ENCODE measurements at places on chromosomes 16 and 17.

DNA sequence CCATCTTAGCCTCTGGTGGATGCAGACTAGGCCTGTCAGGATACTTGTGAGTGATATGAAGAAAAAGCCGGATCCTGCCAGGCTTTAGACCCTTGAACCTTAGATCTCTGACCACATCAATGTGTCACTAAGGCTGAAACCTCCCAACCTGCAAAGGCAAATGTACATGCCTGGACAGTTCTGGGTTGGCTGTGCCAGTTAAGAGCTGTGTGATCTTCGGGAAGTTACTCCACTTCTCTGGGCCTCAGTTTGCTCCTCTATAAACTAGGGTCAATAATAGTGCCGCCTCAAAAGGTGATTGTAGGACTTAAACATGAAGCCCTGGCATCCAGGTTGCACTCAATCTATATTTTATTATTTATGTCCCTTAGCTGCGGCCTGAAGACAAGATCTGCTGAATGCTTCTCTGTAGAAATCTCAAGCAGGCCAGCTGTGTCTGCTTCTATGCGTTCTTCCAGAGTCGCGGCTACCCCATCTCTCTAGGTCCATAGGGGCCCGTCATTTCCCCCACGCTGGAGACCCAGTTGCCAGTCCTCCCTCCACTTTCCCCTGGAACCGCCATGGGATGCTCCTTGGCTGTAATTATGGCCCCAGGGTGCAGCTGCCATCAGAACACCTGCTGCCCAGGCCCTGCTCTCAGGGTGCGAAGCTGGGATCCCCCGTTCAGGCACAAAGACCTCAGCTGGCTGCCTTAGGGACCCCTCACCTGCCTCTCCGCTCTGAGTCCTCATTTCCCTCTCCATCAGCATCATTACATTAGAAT lies 50.2 kb downstream of the AKAP1 start:
- DNase-seq, result no peak

- DNase-seq, result no peak
Measured at GRCh38 chr17:63998721-63999679, 849 bp downstream of the PRR29 start.

DNA sequence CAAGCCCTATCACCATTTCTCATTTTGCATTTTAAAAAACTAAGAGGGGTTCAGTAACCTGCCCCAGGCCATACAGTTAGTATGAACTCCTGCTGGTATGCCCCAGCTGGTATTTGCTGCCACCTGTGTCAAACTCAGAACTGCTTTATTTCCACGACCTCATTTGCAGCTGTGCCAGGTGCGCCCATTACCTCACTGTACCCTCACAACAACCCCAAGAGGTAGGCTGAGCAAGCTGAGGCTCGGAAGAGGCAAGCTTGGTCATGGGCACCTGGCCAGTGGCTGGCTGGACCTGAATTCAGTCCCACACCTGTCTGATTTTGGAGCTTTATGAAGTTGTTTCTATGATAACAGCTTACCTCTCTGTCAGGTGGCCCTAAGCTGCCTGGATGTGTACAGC lies 7.6 kb downstream of the EPN2 start:
- no peak for DNase-seq

DNA sequence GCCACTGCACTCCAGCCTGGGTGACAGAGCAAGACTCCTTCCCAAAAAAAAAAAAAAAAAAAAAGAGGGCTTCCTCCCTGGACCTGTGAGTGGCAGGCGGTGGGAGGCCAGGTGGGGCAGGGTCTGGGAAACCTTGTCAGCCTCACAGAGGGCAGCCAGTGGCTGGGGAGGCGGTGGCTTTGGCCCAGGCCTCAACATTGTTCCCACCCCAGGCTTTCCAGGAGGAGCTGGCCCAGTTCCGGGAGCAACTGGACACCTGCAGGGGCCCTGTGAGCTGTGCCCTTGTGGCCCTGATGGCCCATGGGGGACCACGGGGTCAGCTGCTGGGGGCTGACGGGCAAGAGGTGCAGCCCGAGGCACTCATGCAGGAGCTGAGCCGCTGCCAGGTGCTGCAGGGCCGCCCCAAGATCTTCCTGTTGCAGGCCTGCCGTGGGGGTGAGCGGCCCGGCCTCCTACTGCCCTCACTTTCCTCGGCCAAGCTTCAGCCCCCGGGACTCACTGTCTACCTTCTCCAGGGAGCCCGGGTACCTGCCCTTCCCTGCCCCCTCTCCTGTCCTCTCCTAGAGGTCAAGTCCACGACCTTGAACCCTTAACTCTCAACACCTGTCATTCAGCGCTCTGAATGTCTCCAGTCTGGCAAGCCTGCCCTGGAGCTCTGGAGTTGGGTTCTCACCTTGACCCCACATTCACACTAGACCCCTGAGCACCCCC lies 12.4 kb downstream of the ZNF213 start:
- no peak for DNase-seq

GRCh38 chr17:68972119-68972704 lies 17.0 kb upstream of the ABCA8 start:
- no peak for DNase-seq

DNA sequence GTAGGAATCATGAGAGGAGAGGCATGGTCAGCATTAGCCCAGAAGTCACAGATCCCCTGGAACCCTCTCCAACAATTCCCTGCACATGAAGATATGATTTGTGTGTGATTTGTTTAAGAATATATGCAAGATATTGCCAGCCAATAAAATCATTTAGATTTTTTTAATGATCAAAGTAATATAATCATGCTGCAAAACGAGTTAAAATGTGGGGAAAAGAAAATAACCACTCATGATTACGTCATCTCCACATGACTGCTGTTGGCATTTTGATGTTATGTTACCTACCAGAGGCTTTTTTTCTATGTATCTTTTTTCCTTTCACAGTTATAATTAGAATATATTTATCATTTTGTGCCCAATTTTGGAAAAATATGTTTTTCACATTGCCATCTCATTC lies 22.4 kb downstream of the SLC35G3 start:
- DNase-seq, result no peak

DNA sequence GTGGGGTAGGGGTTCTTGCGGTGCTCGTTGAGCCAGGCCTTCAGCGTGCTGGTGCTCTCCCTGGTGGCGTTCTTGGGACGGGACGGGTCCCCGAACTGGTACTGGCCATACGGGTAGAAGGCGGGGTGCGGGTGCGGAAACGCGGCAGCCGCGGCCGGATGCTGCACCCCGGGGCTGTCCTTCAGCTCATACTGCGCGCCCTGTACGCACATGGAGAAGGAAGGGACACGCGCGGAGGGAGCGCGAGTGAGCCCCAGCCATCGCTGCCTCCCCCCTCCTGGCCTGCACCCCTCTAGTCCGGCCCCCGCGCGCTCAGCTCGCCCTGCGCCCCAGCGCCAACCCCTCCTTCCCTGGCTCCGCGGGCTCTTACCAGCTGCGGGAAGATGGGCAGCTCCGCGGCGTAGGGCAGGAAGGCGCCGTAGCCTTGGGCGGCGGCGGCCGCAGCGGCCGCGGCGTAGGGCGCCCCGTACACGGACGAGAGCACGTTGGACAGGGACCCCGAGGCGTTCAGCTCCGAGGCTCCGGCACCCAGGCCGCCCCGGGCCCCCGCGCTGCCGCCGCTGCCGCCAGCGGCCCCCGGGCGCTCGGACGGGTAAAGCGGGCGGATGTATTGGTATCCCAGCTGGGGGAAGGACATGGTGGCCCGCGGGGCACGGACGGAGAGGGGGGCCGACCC lies 1.0 kb downstream of the IRX3 start:
- DNase-seq, result no peak

- no peak for DNase-seq
Measured at GRCh38 chr17:56057869-56058268, 95.4 kb upstream of the ANKFN1 start.

GRCh38 chr17:2580661-2581060 lies 12.8 kb upstream of the PAFAH1B1 start:
- no peak for DNase-seq

DNA sequence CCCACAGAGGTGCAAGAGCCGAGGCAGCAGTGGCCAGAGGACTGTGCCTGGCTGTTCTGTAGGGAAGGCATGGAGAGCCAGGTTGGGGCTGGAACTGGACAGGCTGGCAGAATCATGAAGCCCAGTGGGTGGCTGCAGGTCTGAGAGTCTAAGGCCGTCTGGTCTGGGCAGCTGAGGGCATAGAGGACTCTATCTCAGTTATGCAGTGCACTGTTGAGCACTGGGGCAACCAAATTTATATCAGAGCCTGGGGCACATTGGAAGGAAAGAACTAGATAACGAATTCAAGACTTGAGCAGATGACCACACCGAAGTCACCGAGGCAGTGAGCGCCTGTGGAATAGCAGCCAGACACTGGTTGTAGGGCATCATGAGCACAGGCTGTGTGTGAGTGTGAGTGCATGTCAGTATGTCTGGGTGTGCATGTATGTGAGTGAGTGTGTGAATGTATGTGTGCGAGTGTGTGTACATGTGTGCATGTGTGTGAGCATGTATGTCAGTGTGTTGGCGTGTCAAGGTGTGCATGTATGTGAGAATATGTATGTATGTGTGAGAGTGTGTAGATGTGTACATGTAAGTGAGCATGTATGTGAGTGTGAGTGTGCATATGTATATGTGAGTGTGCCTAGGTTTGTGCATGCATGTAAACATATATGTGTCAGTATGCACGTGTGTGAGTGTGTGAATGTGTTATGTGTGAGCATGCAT lies 37.0 kb downstream of the RGS9 start:
- no peak for DNase-seq

DNA sequence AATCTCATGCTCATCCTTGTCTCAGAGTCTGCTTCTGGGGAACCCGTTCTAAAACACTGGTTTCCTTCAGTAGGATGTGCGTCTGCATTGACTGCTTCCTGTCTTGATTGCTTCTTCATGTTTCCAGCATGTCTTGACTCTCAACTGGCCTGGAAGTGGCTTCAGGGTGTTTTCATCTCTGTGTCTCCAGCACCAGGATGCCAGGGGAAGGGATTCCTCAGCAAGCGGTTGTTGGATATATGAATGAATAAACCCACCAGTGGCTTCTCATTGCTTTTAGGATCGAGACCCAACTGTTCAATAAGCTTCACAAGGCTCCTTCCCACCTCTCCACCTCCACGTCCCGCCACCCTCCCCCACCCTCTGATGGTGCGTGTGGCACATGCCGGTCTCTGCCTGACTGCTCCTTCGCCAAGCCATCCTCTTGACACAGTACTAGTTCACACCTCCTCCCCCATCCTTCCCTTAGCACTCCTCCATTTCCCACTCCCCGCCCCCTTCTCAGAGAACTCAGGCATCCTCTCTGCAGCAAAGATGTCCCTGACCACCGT lies 14.1 kb upstream of the TNS4 start:
- DNase-seq, result no peak

GRCh38 chr17:50049636-50050035 lies 6.3 kb upstream of the ITGA3 start:
- DNase-seq, result no peak

DNA sequence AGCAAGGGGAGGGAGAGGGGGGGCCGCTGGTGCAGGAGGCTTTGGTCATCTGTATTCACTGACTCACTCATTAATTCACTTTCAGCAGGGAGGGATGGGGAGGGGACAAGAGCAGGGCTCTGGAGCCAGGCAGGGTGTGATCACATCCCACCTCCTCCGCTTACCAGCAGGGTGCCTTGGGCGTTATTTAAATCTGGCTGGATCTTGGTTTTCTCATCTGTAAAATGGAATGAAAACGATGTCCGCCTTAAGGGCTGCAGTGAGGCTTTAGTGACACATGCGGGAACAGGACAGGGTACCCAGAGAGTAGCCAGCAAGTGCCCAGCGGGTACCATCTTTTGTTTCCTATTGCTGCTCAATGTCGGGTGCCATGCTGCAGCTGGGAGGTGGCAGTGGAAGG lies 161.0 kb downstream of the GSG1L start:
- DNase-seq, result no peak
